Activated naive CD4-positive, alpha-beta T cell treated with anti-CD3 and anti-CD28 coated beads, Interleukin-2, amount 50 U/mL, for 16 hours (primary cell): ENCODE measurements at places on chromosomes 3 and 15.

DNA sequence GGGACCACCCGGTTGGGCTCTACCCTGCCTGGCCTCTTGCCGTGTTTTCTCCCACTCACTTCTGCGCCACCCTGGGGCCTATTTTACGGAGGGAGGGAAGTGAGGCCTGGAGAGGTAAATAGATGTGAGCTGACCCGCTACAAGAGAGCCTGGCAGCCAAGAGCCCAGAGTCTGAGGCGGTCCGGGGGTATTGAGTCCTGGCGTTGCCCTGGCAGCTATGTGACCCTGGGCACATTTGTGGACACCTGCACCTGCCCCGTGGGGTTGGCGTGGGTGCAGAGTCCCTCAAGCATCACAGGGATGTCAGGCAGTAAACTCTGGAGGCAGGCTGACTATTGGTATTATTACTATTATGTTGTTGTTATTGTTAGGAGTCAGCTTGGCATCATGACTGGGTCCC is 85.7 kb downstream of the FBLN2 start:
- DNase-seq: no peak

DNA sequence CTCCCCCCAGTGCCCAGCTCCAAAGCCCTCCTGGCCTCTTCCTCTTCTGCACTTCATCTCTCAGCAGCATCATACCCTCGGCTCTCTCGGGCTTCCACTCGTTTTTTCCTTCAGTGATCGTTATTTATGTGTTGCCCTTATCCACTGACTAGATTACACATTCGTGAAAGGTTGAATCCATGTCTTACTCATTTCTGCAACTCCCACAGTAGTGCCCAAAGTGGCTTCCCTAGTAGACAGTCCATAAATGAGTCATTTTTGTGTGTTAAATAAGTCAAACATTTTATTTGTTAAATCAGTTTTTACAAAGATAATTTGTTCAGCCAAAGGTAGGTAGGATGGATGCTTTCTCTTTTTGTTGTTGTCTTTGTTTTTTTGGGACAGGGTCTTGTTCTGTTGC is 87.4 kb downstream of the CRTC3 start:
- no peak for DNase-seq

- no peak for DNase-seq
These were observed 172.9 kb upstream of the SLC2A2 start for GRCh38 chr3:171199473-171199829.

DNA sequence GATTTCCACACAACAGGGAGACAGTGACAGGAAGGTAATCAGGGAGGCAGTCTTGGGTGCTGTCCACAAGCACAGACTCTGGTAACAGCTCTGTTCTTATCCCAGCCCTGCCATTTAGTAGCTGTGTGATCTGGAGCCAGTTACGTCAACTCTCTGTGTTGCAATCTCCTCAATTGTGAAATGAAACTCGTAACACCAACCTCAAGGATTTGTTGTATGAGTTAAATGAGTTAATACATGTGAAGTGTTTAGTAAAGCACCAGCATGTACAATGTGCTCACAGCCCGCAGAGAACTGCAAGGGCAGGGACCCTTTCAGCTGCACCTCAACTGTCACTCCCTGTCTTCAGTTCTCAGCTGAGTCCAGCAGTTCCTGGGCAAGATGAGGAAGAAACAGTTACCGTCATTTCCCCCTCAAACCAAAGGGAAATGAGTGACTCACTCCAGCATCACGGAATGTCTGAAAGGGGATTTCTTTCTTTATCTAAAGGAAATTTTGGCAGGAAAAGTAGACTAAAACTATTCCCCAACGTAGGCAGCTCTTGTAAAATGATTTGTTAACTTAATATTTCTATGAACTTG is 39.9 kb upstream of the MB21D2 start:
- DNase-seq: no peak

GRCh38 chr3:31067004-31067403 is 172.5 kb upstream of the GADL1 start:
- no peak for DNase-seq
